Adrenal gland (tissue), 19 donors: ENCODE measurements at places on chromosomes 7 and 10. TPM values are rescaled to one million over a fixed set of nuclear protein-coding genes. Genes with fewer than 3 reads are reported as not detected.

DNA sequence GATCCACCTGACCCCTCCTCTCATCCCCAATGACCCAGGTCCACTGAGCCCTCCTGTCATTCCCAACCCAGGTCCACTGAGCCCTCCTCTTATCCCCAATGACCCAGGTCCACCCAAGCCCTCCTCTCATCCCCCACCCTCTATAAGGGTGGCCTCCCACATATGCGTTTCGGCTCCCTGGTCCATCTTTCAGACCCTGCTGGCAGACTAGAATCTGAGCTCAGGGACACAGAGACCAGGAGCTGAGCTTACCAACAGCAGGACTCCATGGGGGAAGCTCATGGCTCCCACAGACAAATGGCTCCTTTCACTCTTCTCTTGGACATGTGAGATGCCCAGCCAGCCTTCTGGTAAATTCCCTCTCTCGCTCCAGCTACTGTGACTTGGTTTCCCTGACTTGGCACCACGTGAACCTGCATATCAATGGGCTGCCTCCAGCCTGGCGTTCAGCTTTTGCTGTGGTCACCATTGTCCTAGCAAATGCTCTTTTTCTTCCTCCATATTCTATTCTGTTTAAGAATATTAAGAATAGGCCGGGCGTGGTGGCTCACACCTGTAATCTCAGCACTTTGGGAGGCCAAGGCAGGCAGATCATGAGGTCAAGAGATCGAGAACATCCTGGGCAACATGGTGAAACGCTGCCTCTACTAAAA lies 24.8 kb upstream of the INPP5A start:
- peak; percentile 7 for DNase-seq

Gene MINDY3
- 29.8 TPM for polyA plus RNA-seq

GRCh38 chr10:117262291-117262902 lies 21.5 kb downstream of the SLC18A2 start:
- DNase-seq = no peak

DNA sequence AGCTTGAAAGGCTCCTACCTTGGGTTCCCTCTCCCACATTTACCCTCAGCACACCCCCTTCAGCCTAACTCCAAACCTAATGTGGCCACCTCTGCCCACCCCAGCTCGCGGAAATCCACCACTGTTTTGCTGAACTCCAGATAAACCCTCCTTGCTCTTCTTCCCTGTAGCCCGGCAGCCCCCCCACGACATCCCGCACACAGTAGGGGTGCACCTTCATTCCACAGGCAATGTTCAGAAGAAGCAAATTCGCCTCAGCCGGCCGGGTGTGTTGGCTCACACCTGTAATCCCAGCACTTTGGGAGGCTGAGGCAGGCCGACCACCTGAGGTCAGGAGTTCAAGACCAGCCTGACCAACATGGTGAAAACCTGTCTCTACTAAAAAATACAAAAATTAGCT lies 17.4 kb downstream of the CTBP2 start:
- no peak for DNase-seq

- DNase-seq = peak; percentile 61
Observed at GRCh38 chr7:36036590-36036989, 116.5 kb upstream of the EEPD1 start.

DNA sequence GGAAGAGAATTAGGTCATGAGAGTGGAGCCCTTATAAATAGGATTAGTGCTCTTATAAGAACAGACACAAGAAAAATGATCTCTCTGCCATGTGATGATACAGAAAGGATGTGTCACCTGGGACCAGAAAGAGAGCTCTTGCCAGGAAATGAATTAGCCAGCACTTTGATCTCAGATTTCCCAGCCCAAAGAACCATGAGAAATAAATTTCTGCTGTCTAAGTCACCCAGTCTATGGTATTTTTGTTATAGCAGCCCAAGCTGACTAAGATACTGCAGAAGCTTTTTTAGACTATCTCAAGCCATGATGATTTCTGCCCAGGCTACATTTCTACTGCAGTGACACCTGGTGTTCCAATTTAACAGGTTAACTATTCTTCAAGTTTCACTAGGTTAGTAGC lies 84.8 kb downstream of the RSU1 start:
- DNase-seq = no peak

- no peak for DNase-seq
Observed at GRCh38 chr10:51892965-51893658, 193.7 kb upstream of the CSTF2T start.

DNA sequence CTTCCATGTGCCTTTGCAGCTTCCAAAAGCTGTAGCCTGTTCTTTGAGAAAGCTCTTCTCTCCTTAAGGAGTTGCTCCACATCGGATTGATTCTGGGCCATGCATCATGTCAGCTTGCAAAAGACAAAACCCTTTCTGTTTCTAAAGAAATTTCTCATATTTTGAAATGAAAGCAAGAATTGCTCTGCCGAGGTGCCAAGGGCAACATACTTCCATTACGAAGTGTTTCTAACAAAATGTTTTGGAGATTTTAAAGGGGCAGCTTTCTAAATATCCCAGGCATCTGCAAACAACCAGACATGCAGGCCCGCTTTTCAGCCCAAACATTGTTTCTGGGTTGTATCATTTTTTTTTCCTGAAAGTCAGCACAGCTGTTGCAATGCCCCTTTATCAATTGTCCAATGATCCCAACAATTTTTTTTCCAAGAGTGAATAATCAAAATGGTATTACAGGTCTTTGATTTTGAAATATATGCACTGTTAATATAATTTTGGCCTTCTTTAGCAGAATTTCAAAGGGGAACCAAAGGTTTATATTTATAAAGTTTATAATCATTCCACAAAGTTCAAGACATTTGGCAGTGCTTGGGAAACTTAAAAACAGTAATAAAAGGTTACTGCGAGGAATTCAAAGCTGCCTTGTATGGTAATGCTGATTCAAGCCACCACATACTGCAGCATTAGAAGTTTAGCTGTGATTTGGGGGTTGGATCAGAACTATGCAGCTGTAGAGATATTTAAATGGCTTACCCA lies 61.0 kb downstream of the TES start:
- DNase-seq = no peak

DNA sequence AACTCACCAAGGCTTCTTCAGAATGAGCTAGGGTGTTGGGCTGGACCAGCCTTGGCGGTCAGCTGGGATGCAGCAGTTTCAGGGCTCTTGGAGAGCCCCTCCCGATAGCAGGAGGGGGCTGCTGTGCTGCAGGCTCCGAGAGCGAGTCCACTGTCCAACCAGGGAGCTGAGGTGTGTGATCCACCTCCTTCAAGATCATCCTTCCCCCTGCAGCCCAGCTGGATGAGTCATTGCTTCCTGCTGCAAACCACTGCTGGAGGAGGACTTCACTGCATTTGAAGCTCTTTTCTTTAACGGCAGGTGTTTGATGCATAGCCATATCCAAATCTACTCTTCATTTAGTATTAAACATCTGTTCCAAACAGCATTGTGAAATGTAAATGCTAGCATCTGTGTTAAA lies 54.2 kb upstream of the EBF3 start:
- no peak for DNase-seq

Gene MUC12
- 3.3 TPM for polyA plus RNA-seq

DNA sequence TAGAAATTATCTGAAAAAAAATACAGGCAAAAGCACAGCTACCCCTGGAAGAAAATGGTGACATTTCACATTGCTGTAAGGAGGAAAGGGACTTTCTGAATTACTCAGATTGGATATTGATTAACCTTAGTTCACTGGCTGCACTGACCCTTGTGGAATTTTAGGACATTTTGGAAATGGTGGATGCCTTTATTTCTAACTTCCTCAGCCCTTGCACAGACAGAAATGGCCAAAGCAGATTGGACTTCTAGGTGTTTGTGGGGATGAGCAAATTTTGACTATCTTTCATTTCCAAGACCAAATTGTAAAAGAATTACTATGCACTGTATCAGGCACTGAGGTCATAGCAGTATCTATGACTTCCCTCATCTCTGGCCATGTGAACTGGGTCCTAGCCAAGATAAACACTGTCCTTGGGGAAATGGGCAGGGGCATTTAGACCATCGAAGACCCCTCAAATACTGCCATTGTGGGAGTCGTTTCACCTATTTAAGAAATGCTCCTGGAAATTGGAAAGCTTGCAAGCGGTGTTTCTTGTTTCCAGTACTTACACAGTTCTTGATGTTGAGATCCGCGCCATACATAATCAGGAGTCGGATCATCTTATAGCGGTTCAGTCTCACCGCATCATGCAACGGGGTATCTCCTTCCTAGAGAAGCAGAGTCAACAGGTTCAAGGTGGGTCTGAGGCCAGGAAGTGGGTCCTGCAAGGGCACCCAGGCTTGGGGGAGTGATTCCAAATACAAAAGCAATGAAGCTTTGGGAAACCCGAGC lies 5.7 kb downstream of the ANKRD1 start:
- no peak for DNase-seq

Gene PVRIG
- 0.34 TPM for polyA plus RNA-seq
